KBM-7 (cell line): ENCODE measurements at places on chromosomes 11 and 22.

- DNase-seq: no peak
Measured at GRCh38 chr11:76654298-76654851, 16.2 kb downstream of the LRRC32 start.

DNA sequence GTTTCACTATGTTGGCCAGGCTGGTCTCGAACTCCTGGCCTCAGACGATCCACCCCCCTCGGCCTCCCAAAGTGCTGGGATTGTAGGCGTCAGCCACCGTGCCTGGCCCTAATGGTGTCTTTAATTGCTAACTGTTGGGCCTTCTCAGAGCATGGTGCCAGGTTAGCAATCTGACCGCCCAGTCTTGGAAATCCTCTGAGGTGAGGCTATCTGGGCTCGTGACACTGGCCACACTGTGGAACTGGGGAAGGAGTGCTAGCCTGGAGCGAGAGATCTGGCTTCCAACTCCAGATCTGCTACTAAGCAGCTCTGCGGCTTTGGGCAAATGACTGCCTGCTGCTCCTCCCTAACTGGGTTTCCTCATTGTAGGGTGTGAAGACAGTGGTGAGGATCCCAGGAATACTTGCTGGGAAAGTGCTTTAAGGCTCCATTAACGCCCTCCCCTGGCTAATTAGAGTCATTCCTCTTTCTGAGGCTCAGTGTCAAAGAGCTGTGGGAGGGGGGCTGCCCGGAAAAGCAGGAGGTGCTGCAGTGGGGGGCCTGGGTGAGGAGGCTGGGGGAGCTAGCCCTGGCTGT, 35.4 kb downstream of the CHRDL2 start:
- DNase-seq: no peak

- peak; percentile 88 for DNase-seq
Measured at GRCh38 chr11:35165423-35166368, 26.7 kb downstream of the CD44 start.

- no peak for DNase-seq
Measured at GRCh38 chr22:20852076-20852475, 6.5 kb downstream of the PI4KA start.

DNA sequence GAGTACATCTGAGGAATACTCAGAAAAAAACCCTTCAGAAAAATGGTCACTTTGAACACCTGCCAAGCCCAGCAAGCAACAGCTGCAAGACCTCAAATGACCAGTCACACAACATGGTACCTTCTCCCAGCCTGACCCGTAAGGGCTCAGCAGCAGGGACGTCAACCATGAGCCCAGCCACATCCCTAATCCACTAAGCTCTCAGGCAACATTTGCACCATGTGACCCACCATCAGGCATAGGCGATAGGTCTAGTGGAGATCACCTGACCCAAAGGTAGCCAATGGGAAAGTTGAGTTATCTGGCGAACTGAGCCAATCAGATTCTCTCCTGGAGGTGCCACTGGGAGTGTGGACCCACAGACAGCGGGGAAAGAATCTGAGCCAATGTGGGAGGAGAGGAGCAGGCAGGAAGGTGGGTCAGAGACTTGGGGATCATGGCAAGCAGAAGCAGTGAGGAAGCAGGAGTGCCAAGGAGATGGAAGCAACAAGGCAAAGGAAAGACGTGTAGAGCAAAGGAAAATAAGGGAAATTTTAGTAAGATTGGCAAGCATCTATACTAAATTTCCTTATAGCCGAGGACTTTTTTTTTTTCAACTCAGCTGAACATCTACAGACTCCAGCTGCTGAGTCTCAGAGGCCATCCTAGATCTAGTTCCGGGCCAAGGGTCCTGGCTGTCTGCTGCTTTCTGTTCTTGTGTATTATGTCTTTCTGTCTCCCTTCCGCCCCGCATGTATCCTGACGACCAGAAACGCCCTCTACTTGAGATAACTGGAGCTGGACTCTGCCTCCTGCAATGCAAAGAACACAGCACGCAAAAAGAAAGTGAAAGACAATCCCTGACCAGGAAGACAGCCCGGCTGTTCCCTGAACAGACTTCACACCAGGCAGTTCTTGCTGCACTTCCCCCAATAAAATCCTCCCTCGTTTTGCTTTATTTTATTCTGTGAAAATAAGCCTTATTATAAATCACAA, 11.0 kb upstream of the PLAAT2 start:
- peak; percentile 42 for DNase-seq
